ENCODE measurements at places on chromosomes 12 and 14. TPM values are rescaled to one million over a fixed set of nuclear protein-coding genes. Genes with fewer than 3 reads are reported as not detected.

AKAP3 gene
- 3.7 TPM for total RNA-seq

C12orf54 gene
- not detected for total RNA-seq

AMDHD1 gene
- total RNA-seq: 1.6 TPM

CRIP1 gene
- total RNA-seq: 2.3 TPM

C1QL4 gene
- total RNA-seq: 3.5 TPM

PLA2G1B gene
- total RNA-seq: not detected

RPL10L gene
- total RNA-seq: not detected

All from diencephalon (tissue), 1 donor.